Adrenal gland (tissue), 19 donors: ENCODE measurements at places on chromosomes 16 and 17. TPM values are rescaled to one million over a fixed set of nuclear protein-coding genes. Genes with fewer than 3 reads are reported as not detected.

The SUPT4H1 gene
- polyA plus RNA-seq = 178 TPM

The KRT16 gene
- polyA plus RNA-seq = not detected

The RDM1 gene
- polyA plus RNA-seq = not detected

The HIC1 gene
- polyA plus RNA-seq = 16.7 TPM

The KCNG4 gene
- 1.3 TPM for polyA plus RNA-seq

The FGF11 gene
- polyA plus RNA-seq = 10.2 TPM

The GAST gene
- polyA plus RNA-seq = not detected

The LGALS9 gene
- 39.0 TPM for polyA plus RNA-seq

The TBC1D3I gene
- 1.4 TPM for polyA plus RNA-seq

The SPDYE4 gene
- polyA plus RNA-seq = not detected

The TEKT1 gene
- not detected for polyA plus RNA-seq

The KRT24 gene
- polyA plus RNA-seq = 0.10 TPM

The PHF23 gene
- 28.0 TPM for polyA plus RNA-seq

The BMERB1 gene
- 12.6 TPM for polyA plus RNA-seq

The ABI3 gene
- polyA plus RNA-seq = 4.4 TPM

GRCh38 chr17:66422186-66422585 is 119.8 kb downstream of the PRKCA start:
- DNase-seq = no peak

DNA sequence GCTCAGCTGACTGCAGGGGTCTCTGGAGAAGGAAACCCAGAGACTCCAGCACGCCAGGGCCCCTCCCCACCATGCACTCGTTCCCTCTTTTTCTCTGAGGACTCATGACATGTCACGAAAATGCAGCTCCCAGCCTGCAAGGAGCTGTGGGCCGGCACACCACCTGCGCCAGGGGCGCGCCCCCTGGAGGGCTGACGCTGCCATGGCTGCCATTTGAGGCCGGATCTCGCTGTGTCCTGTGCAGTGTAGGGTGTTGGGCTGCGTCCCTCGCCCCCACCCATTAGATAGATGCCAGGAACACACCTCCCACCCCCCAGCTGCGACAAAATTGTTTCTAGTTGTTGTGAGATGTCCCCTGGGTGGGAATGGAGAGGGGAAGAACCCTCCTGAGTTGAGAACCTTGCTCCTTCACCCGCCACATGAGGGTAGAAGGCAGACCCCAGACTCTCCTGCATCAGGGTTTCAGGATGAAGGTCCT is 8.2 kb downstream of the SYNGR2 start:
- DNase-seq = peak; percentile 63

- DNase-seq = no peak
Observed at GRCh38 chr17:67746704-67747571, 29.2 kb downstream of the NOL11 start.

- DNase-seq = no peak
Observed at GRCh38 chr16:2471016-2471652, at the start of gene NTN3. Gene NTN3 (plus strand): TSS chr16:2471297. CDS start chr16:2471702, 405 bp downstream.

DNA sequence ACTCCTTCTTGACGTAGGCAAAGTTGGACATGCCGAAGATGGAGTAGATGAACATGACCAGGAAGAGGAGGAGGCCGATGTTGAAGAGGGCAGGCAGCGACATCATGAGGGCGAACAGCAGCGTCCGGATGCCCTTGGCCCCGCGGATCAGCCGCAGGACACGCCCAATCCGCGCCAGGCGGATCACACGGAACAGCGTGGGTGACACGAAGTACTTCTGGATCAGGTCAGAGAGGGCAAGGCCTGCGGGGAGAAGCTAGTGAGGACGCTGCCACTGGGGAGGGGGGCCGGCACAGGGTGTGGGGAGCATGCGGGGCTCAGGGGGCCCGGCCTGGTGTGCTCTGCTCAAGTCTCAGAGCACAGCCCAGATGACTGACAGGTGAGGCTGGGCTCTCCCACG is 9.6 kb upstream of the CD79B start:
- DNase-seq = no peak

DNA sequence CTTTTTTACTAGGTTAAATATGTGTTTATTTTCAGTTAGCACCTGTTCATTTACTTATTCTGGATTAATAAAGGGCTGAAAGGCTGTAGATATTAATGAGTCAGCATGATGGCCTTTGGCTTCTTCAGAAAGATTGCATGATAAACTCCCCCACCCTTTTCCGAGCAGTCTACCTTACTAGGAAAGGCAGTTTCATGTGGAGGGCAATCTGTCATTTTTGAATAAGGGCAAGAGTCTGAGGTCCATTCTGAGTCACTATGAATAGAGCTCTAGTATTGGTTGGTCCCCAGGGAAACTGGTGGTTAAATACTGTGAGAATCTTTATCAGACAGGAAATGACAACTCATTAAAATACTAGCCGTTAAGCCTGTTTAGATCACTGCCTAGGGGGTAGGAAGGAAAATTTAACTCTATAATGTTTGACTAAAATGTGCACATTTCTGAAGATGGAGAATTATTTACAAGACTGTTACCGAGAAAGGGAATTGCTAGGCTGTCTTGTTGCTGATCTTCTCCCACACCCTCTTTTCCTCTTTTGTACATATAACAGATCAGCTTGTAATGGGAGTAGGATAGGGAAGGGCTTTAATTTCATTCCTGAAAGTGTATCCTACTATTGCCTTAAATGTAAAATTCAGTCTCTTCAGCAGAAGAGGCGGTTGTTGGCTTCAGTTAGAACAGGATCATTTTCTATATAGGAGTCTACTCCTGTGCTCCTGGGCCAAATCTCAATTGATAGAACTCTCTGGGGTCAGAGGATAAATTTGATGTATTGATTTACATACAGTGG is 63.3 kb downstream of the TUBD1 start:
- peak; percentile 75 for DNase-seq

GRCh38 chr17:35132816-35133550 is 9.1 kb downstream of the NLE1 start:
- DNase-seq = no peak

- no peak for DNase-seq
Observed at GRCh38 chr16:68884401-68884800, 41.1 kb downstream of the TANGO6 start.

DNA sequence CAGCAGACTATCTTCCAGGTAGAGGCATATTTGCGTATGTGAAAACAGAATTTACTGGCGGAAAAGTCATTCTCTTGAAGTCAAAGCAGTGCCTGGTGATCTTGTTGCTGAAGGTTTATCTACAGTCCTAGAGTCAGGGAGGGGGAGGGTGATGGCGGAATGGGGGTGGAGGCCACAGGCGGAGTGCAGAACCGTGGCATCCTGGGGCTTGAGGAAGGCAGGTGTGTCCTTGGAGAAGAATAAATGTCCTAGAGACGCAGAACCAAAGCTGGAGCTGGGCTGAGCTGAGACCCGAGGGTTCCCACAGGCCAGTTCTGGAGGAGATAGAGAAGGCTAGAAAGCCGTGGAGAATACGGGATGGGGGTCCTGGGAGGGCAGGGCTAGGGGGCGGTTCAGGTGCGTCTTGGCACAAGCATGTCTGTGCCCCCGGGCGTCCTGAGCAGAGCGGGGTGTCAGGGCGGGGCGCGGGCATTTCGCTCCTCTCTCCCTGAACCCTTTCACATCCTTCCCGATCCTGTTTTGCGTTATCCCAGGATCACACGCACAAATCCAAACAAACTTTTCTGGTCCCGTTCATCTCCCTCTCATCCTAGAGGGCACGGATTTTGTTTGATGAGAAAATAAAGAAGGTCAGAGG is 76.9 kb upstream of the CREBBP start:
- DNase-seq = no peak

- DNase-seq = no peak
Observed at GRCh38 chr16:10638101-10638500, 56.6 kb downstream of the TEKT5 start.

DNA sequence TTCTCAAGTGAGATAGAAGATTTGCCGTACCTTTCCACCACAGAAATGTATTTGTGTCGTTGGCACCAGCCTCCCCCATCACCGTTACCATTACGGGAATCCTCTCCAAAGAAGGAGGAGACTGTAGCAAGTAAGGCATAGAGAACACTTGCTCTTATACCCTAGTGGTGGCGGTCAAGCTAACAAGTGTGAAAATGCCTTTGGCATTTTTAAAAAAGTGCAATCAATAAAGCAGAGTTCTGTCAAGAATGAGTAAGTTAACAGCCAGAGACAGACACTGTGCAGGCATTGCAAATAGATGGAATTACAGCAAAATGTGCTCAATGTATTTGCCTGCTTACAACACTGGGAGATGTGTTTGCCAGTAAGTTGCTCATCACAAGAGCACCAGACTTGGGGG is 7.7 kb downstream of the MSL1 start:
- no peak for DNase-seq

- DNase-seq = no peak
Observed at GRCh38 chr17:44502598-44503146, 534 bp downstream of the GPATCH8 start.

DNA sequence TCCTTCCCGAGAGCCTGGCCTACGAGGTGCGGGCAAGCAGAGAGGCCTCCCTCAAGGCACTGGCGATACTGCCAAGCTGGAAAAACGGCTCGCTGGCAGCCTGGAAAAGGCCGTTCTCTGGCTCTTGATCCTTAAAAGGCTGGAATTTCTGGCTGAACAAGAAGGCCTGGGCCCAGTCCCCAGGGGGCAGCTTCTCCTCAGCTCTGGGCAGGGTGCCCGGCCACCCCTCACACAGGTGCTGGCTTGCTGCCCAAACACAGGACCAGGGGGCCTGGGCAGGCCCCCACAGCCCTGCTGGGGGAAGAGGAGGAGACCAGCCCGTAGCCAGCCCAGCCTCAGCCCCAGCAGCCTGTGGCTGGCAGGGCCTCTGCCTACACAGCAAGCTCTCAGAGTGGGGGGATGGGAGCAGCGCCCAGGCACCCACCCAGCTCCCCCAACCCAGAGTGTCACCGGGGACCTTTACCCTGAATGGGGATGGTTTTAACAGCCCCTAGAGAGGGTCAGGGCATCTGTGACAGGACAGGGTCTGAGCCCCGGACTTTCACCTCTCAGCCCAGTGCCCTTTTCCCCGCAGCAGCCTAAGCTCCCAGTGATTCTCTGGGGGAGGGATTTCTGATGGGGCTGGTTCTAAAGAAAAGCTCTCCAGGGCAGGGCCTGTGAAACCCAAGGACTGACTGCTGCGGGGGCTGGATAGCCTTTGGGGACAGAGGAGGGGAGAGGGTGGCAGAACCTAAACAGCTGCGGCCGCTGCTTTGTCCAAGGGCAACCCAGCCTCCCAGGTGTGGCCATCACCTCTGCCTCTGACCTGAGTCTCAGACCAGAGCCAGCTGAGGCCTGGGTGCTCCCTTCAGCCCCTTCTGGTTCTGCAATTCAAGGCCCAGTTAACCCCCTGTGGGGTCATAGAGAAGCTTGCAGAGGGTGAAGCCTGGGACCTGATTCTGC is 38.6 kb upstream of the TOB1 start:
- no peak for DNase-seq

DNA sequence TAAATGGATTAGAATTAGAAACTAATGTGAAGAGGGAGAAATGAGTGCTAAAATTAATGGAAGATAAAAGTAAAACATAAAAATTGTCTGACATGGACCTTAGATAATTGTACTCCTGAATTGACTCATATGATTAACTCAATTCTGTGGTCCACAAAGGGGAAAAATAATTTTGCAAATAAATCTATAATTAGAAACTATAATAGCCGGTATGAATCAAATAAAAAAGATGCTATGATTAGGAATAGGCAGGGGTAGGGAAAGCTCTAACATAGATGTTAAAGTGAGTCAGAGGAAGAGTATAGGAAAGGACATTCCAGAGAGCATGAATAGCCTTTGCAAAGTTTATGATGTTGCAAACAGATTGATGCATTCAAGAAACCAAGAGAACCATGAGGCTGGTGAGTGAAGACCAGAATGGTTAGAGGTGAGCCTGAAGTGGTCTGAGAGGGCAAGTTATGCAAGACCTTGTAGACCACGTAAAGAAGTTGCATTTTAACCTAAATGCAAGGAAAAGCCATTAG is 262.1 kb upstream of the CA10 start:
- DNase-seq = no peak

DNA sequence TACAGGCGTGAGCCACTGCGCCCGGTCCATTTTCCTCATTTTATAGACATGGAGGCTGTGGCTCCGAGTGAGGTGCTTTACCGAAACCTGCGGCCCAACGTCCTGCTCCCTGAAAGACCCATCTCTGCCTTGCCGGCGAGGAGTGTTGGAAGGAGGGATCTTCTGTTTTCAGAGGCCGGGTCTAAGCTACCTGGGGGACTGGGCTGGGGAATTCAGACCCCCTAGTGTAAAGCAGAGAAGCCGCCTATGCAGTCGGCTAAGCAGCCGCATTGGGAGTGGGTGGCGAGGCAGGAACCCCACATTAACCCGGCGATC is 16.3 kb downstream of the MEOX1 start:
- DNase-seq = no peak

GRCh38 chr17:47179141-47179540 is 10.0 kb downstream of the CDC27 start:
- no peak for DNase-seq

DNA sequence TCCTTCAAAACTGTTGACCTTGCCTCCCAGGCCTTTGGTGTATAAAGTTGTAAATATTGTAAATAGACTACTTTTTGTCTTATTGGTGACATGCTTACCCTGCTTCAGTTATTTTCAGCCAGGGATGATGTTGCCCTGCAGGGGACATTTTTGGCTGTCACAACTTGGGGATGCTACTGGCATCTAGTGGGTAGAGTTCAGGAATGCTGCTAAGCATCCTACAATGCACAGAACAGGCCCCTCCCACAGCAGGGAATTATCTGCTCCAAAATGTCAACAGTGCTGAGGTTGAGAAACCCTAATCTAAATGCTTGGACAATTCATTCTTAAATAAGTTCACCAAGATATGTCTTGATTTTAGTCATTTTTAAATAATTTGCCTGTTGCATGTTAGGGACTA is 459.8 kb downstream of the PMP22 start:
- no peak for DNase-seq

DNA sequence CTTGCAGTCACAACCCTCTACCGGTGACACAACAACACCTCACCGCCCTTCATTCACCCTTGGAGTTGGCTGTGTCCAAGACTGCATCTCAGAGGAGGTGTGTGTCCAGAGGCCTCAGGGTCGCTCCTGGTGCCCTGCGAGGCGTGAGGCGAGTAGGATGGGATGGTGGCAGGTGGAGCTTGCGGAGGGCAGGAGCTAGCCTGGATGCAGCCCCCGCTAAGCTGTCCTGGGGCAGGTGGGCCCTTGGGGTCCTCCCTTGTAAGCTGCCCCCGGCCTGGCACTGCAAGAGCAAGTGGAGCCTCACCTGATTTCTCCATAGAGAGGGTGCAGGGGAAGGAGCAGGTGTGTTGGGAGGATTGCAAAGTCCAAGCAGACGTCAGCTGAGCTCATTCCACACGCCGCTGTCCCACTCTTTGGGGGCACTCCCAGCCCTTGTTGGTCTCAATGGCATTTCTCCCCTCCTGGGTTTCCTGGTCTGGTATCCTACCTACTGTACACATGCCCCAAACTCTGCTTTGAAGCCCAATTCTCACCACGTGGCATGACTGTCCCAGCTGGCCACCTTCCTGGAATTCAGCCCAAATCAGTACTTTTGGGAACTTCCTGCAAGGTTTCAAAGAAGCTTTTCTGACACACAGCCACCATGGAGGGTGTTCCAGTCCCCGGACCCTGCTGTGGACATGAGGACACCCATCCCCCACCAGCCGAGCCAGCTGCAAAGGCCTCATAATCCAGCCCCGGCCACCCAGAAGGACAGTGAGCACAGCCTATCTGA is 18.1 kb upstream of the ICAM2 start:
- DNase-seq = no peak
